CD8-positive, alpha-beta memory T cell (primary cell): ENCODE measurements at places on chromosomes 3 and 15. TPM values are rescaled to one million over a fixed set of nuclear protein-coding genes. Genes with fewer than 3 reads are reported as not detected.

DNA sequence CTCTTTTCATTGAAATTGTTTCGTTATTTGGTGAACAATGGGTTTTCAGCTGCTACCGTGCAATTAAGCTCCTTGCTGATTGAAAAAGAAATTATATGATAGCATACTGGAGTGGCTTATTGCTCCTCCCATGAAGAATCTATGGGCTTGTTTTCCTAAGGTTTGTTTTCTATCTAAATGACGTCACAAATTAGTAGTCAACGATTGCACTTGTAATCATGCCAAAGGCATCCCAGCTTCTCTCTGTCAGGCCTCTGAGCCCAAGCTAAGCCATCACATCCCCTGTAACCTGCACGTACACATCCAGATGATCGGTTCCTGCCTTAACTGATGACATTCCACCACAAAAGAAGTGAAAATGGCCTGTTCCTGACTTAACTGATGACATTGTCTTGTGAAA lies 388.0 kb upstream of the LMCD1 start:
- no peak overlapping the region for H3K4me3 ChIP-seq
- H3K36me3 ChIP-seq, result no peaks in the 10 kb centered on the region
- DNase-seq, result no peak
- no peak overlapping the region for H3K27ac ChIP-seq
- H3K27me3 ChIP-seq, result no peaks in the 10 kb centered on the region

DNA sequence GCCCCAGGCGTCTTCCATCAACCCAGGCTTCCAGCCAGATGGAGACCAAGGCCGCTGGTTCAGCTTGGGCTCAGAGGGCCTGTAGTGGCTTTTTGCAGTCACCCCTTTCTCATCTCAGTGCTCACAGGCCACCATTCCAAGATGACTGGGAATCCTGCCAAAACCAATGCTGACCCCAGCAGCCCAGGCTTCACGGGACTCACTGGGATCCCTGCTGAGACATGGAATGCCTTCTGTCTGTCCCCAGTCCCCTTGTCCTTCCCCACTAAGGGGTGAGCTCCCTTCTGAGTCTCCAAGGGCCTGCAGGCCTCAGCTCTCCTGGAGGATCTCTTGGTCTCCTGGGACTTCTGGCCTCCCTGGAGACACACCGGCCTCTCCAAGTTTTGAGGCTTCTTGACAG lies 77.4 kb upstream of the SEC13 start:
- H3K4me3 ChIP-seq, result no peak overlapping the region
- no peak for DNase-seq
- no peaks in the 10 kb centered on the region for H3K36me3 ChIP-seq
- no peak overlapping the region for H3K27ac ChIP-seq
- H3K27me3 ChIP-seq, result no peaks in the 10 kb centered on the region

GRCh38 chr3:136042608-136043221 lies 77.2 kb downstream of the PPP2R3A start:
- no peaks in the 10 kb centered on the region for H3K4me1 ChIP-seq
- H3K27me3 ChIP-seq, result no peaks in the 10 kb centered on the region
- no peaks in the 10 kb centered on the region for H3K36me3 ChIP-seq
- DNase-seq, result no peak
- no peak overlapping the region for H3K4me3 ChIP-seq
- no peak overlapping the region for H3K27ac ChIP-seq

- no peak overlapping the region for H3K27ac ChIP-seq
- H3K4me1 ChIP-seq, result no peaks in the 10 kb centered on the region
- H3K36me3 ChIP-seq, result no peaks in the 10 kb centered on the region
- H3K27me3 ChIP-seq, result peaks cover 26% of the 10 kb centered on the region
- no peak overlapping the region for H3K4me3 ChIP-seq
These were observed 880 bp upstream of the CHRNA7 start for GRCh38 chr15:32029409-32029861.

DNA sequence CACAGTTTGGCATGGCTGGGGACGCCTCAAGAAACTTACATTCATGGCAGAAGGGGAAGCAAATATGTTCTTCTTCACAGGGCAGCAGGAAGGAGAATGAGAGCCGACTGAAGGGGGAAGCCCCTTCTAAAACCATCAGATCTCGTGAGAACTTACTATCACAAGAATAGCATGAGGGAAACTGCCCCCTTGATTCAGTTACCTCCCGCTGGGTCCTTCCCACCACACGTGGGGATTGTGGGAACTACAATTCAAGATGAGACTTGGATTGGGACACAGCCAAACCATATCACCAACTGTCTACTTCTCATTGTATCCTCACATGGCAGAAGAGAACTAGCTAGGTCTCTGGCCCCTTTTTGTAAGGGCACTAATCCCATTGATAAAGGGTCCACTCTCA lies 30.5 kb downstream of the CCDC32 start:
- H3K27ac ChIP-seq, result no peak overlapping the region
- H3K27me3 ChIP-seq, result no peaks in the 10 kb centered on the region
- no peaks in the 10 kb centered on the region for H3K36me3 ChIP-seq
- H3K4me3 ChIP-seq, result no peak overlapping the region

DNA sequence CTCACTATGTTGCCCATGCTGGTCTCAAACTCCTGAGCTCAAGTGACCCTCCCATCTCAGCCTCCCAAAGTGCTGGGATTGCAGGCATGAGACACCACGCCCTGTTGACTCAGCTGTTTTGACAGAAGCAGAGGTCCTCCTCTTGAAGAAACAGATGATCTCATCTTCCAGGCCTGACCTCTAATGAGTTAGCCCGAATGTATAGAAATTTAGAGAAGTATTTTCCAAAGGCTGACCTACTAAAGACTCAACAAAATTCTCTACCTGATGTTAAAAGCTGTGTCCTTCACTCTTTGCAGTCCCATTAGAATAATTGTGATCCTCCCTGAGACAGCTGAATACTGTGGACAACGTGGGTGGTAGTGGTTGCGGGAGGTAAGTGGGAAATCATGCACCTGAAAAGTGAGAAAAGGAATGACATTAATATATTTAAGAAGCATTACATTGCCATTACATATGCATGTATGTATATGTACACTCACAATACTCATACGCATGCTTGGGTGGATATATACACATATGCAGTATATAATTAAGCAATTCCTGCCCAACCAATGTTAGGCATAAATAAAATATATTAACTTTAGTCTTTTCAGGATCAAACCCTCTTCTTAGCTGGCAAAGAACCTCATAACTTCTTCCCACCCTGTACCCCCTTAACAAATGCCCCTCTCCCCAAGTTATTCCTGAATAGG lies 204.6 kb upstream of the NR2F2 start:
- DNase-seq, result no peak
- no peak overlapping the region for H3K27ac ChIP-seq
- no peak overlapping the region for H3K4me3 ChIP-seq
- H3K27me3 ChIP-seq, result no peaks in the 10 kb centered on the region
- no peaks in the 10 kb centered on the region for H3K4me1 ChIP-seq

GRCh38 chr3:98587654-98588053 lies 5.8 kb downstream of the CPOX start:
- no peak overlapping the region for H3K27ac ChIP-seq
- no peak for DNase-seq
- no peak overlapping the region for H3K4me3 ChIP-seq
- peaks cover 15% of the 10 kb centered on the region for H3K4me1 ChIP-seq

DNA sequence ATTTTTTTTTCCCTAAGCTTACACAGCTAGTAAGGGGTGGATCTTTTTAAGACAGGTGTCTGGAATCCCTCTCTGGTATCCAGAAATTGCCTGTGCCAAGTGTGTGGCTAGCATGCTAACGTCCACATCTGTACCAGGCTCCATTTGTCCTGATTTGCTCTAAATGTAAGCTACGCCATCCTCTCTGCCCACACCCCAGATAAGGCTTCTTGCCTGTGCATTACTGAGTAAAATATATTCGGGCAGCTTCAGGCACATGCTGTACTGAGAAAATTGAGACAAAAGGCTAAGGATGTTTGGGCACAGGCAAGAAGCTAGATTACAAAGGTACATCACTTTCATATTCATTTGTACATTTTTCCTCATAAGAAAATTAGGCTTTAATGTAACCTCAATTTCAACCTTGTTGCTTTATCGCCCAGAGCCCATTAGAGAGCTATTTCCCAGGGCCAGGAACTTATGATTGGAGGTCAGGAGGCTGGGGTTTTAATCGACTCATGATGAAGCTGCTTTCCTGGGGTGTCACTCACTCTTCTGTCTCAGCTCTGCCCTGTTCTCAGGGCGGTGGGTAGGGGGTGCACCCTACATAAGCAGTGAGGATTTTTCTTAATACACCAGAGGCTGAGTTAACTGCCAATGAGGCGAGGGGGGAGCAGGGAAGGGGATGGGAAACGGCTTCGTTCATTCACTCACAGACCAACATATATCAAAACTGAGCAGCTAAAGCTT lies 106.3 kb downstream of the RORA start:
- H3K36me3 ChIP-seq, result no peaks in the 10 kb centered on the region
- DNase-seq, result no peak
- no peak overlapping the region for H3K27ac ChIP-seq
- H3K27me3 ChIP-seq, result peaks cover 4% of the 10 kb centered on the region

GRCh38 chr15:41805711-41806110 lies 22.2 kb upstream of the JMJD7 start:
- no peaks in the 10 kb centered on the region for H3K27me3 ChIP-seq
- H3K27ac ChIP-seq, result no peak overlapping the region
- H3K36me3 ChIP-seq, result no peaks in the 10 kb centered on the region
- no peak for DNase-seq

OSTN gene
- total RNA-seq, result not detected

ECE2 gene
- not detected for total RNA-seq

MAGEL2 gene
- total RNA-seq, result not detected

TMEM115 gene
- total RNA-seq, result 33.2 TPM
